GM12864 (cell line): ENCODE measurements at places on chromosomes 3 and 15.

- no peak for DNase-seq
Measured at GRCh38 chr15:42184736-42185135, 23.4 kb downstream of the VPS39 start.

- no peak for DNase-seq
Measured at GRCh38 chr15:71002316-71002715, 109.7 kb downstream of the LRRC49 start.

DNA sequence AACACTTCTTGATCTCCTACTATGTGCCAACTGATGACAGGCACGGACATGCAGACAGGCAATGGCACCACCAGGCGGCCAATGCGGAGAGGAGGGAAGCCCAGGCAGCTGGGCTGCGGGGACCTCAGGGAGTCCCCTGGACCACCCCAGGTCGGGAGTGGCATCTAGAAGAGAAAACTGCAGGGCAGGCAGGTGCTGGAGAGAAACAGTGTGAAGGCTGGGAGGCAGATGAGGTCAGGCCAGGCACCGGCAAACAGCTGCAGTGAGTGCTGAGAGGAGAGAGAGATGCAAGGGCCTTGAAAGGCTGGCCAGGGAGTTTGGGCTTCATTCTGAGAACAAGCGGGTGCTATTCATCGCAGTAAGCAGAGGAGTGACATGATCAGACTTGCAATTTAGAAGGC is 29.1 kb downstream of the SLC6A1 start:
- no peak for DNase-seq

DNA sequence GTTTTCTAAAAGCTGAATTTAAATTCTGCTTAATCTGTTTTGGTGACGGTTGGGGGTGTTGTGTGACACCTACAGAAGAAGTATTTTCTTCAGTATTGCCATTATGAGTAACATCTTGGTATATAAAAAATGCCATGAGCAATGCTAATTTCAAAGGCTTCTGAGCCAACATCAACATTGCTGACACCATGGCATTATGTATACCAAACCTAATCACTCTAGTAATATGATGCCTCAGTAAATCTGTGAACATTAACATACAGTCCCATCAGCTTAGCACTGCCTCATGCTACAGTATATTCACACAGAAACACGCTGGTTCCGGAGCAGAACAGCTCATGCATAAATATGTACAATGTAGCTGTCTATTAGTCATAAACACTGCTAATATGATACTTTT is 75.8 kb downstream of the ZPLD1 start:
- no peak for DNase-seq

DNA sequence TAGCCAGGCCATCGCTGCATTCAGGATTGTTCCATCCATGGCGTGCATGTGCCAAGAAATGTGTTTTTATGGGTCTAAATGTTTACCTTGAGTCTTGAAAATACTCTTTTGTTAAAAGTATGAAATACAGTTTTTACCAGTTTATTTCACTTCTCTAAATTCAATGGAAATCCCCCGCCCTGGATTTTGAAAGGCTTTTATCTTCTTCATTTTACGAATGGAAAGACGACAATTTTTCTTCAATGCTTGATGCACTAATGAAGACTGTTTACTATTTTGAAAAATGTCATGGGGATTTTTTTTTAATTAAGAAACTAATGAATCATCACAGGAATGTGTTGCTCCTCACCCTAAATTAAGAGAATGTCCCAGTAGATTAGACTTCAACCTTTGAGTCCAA is 83.5 kb downstream of the FAM81A start:
- no peak for DNase-seq

- DNase-seq = no peak
Measured at GRCh38 chr3:178735032-178735674, 198.9 kb downstream of the KCNMB2 start.

- no peak for DNase-seq
Measured at GRCh38 chr3:9179826-9180763, 69.4 kb downstream of the SRGAP3 start.

- DNase-seq = no peak
Measured at GRCh38 chr15:32849769-32850668, 132.2 kb downstream of the GREM1 start.

DNA sequence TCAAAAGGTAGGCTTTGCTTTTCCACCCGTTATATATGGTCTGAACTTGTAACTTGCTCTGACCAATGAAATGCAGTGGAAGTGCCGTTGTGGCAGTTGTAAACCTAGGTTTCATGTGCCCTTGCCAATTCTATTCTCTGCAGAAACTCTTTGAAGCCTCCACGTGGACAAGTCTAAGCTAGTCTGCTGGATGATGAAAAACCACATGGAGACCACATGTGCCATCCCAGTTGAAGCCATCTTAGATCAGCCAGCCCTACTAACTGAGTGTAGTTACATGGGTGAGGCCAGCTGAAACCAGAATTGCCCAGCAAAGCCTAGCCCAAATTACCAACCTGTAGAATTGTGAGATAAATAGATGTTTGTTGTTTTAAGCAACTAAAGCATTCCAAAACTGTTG is 183.7 kb upstream of the KCNH8 start:
- no peak for DNase-seq

- no peak for DNase-seq
Measured at GRCh38 chr15:89089316-89090230, 1.3 kb downstream of the ABHD2 start.

DNA sequence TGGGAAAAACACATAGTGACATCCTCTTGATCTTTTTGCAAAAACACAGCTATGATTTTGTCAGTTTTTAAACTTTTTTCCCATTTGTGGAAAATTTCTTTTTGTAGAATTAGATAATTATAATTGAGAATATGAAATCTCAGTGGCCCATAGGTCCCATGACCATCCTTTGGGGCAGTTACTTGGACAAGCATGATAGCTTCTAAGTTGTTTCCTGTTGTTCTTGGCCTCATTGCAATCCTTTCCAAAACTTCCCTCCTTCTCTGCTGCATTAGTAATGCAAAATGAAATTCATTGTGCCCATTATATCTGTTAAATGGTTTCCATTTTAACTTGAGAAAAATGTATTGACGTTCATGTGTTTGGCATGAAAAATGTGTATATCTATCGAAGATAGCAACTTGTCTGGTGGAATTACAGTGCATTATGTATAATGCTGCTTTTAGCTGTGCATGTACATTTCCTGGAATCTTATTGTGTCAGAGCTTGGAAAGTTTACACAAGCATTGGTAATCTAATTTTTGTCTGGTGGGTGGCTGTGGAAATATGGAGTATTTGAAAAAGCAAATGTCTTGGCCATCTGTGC is 70.0 kb downstream of the MDFIC2 start:
- DNase-seq = no peak

GRCh38 chr3:171778493-171778892 is 31.8 kb downstream of the PLD1 start:
- DNase-seq = no peak

GRCh38 chr3:102195198-102195948 is 239.4 kb upstream of the ZPLD1 start:
- DNase-seq = no peak

GRCh38 chr3:111070772-111071256 is 802 bp upstream of the NECTIN3 start:
- no peak for DNase-seq

DNA sequence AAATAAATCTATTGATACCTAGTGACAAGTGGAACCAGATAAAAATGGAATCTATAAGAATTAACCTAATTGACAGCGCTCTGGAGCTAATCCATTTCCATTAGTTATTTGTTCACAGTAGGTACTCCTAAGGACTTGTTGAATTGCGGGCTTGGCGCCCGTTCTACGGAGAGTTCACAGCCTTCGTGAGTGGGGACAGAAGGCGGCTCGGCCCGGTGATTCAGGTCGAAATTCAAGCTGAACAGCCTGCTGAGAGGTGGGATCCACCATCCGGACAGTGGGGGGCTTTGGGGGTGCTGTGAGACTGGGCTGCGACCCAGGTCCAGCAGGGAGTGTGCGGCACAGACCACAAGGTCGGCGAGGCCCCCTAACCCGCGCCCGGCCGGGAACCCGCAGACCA is 779 bp upstream of the CTNNB1 start:
- DNase-seq = no peak

DNA sequence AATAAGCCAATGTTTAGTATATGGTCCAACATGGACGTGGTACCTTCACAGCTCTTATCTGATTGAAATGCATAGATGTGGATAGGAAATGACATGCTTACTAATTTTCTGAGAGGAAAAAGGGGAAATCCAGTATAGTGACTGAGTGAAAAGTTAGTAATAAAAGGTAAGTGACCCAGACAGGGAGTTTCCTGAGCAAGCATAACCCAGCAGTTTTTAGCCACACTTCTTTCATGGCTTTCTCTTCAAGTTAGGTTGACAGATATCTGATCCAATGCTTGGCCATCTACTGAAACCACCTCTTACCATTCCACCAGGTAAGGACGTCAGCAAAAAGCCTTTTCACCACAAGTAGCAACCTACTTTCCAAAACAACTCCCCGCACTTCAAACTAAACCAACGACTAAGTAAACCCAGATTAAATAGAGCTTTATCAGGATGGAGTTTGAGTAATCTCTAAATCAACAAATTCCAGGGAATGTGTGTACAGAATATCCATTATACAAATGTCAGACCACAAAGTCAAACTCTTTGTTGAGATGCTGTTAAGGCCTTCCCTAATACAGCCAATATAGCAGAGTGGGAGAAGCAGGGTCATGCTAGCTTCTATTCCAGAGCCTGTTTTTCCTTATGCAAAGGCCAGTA is 329.7 kb downstream of the RORA start:
- peak; percentile 53 for DNase-seq

DNA sequence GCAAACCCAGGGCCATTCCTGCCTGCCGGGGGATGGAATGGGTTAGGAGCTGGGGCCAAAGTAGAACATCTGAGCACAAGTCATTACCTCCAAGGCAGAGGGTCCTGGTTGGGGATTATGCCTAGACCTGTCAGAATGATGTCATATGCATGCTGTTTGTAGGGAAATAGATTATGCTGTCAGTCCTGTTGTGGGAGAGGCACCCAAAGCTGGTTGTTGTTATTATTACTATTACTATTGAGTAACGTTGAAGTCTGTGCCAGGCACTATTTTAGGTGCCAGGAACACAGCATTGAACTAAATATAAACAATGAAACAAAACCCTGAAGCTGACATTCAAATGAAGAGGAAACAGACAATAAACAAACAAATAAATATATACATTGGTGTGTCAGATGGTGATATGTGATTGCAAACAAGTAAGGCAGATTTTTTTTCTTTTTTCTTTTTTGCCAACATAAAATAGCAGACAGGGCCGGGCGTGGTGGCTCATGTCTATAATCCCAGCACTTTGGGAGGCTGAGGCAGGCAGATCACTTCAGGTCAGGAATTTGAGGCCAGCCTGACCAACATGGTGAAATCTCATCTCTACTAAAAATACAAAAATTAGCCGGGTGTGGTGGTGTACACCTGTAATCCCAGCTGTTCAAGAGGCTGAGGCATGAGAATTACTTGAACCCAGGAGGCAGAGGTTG is 2.0 kb downstream of the P4HTM start:
- DNase-seq = no peak

GRCh38 chr15:98812716-98813446 is 164.5 kb downstream of the IGF1R start:
- no peak for DNase-seq

GRCh38 chr15:40190591-40190990 is 29.7 kb downstream of the BUB1B start:
- DNase-seq = no peak
